NCI-H187 treated with DMSO at 0.1 percent for 48 hours (cell line): ENCODE measurements at places on chromosomes 1 and 21.

DNA sequence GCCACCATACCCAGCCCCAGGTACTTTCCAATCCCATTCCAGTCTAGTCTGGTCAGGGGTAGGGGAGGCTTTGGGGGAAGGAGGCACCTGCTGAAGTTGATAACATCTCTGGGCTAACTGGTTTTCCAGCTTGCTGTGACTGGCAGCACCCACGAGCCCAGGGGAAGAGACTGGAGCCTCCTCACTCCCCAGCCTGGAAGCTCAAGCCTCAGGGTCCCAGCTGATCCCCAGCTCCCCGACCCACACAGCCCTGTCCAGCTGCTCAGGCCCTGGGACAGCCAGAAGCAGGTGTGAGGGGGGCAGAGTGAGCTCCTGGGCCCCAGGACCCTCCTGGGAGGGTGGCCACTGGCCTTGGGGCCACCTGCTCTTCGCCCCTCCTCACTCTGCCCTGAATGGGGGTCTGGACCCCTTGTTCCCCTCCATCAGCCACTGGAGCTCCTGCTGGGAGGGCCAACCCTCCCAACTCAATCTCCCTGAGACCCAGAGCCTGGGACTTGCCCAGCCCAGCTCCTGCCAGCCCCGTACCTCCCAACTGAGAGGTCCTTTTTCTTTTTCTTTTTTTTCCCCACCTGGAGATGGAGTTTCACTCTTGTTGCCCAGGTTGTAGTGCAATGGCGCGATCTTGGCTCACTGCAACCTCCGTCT is 23.5 kb upstream of the RNU1-4 start:
- DNase-seq, result no peak

GRCh38 chr21:31711745-31712285 is 20.1 kb downstream of the SCAF4 start:
- DNase-seq, result no peak

- DNase-seq, result no peak
Measured at GRCh38 chr1:235298758-235299157, 29.2 kb downstream of the ARID4B start.

- DNase-seq, result no peak
Measured at GRCh38 chr1:219174460-219175211, 958 bp downstream of the LYPLAL1 start.

DNA sequence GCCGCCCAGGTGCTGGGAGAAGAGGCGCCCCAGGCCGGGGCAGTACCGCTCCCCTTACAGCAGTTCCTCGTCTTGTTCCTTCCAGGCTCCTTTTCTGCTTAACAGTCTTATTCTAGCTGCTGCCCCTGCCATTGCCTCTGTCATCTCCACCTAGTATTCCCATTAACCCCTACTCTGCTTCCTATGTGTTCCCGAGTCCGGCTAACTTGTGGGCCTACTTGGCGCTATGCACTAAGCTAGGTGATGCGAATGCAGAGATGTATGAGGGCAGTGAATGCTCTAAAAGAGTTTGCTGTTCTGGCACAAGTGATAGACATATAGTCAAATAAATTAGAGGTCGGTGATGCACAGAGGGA is 276 bp upstream of the IQGAP3 start:
- DNase-seq, result no peak

- no peak for DNase-seq
Measured at GRCh38 chr1:244192325-244192724, 141.2 kb downstream of the ZBTB18 start.
